Suppressor macrophage treated with lipopolysaccharide for 1 hour (primary cell): ENCODE measurements at places on chromosomes 4 and X.

- DNase-seq, result no peak
These were observed 830.9 kb downstream of the TECRL start for GRCh38 chr4:63578383-63578782.

DNA sequence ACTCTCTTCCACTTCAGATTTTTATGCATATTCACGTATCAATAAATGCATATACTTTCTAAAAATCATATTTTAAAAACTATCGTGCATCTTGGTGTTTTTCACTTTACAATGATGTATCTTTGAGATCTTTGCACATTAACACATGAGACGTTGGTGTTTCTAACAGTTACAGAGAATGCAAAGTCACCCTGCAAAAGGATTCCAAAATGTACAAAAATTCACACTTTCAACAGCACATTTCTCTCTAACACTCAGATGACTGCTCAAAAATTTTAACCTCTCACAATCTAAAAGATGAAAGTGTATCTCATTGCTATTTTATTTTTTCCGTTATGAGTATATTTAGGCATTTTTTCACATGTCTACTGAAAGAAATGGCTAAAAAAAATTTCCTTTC is 38.9 kb downstream of the ELOVL6 start:
- DNase-seq, result no peak

- DNase-seq, result no peak
These were observed 121.7 kb upstream of the HAND2 start for GRCh38 chr4:173651651-173652282.

GRCh38 chr4:25022766-25023165 is 8.0 kb downstream of the LGI2 start:
- peak; percentile 37 for DNase-seq

DNA sequence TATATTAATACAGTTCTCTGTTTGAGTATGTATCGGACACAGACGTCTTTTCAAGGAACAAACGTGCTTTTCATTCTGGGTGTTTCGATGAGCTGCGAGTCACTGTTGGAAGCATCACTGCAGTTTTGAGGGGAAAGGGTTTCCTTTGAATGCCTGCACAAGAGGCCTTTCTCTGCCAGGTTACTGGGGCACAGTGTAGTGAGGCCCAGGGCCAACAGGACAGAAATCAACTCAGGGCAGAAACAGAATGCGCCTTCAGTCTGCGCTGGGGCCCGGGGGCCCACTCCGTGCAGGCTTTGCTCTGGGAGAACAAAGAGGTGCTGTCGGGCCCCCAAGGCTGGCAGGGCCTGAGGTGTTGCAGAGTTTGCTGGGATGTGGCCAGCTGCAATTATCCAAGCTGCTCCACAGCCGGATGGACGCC is 2.3 kb upstream of the PPP2R3B start:
- DNase-seq, result no peak

DNA sequence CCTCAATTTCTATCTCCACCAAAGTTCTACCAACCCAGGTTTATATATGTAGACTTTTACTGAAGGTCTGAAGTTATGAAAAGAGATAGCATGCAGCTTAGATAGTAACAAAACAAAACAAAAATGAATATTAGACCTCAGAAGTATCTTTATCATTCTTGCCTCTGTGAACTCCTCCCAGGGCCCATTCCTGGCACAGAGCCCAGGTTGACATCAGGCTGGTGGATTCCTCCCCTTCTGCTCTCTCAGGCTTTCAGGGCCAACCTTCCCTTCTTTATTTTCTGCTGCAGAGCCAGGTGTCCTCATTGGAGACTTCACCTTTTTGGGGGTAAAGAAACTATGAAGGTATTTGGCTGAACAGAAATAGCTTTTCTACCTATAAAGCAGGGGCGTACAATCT is 112.8 kb upstream of the PITX2 start:
- no peak for DNase-seq

GRCh38 chr4:15771216-15772058 is 6.7 kb upstream of the CD38 start:
- peak; percentile 83 for DNase-seq

- peak; percentile 39 for DNase-seq
These were observed 6.5 kb downstream of the RPL39 start for GRCh38 chrX:119784747-119785446.

DNA sequence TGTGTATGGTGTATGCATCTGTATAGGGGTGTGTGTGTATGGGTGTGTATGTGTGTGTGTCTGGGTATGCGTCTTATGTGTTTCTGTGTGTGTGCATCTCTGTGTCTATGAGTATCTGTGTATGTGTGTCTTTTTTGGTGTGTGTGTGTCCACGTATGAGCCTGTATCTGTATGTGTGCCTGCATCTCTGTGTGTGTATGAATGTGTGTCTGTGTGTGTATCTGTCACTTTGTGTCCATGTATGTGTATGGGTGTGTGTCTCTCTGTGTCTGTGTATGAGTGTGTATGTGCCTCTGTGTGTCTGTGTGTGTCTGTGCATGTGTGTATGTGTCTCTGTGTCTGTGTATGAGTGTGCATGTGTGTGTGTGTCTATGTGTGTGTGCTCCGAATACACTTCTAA is 24.3 kb downstream of the FAM149A start:
- no peak for DNase-seq

DNA sequence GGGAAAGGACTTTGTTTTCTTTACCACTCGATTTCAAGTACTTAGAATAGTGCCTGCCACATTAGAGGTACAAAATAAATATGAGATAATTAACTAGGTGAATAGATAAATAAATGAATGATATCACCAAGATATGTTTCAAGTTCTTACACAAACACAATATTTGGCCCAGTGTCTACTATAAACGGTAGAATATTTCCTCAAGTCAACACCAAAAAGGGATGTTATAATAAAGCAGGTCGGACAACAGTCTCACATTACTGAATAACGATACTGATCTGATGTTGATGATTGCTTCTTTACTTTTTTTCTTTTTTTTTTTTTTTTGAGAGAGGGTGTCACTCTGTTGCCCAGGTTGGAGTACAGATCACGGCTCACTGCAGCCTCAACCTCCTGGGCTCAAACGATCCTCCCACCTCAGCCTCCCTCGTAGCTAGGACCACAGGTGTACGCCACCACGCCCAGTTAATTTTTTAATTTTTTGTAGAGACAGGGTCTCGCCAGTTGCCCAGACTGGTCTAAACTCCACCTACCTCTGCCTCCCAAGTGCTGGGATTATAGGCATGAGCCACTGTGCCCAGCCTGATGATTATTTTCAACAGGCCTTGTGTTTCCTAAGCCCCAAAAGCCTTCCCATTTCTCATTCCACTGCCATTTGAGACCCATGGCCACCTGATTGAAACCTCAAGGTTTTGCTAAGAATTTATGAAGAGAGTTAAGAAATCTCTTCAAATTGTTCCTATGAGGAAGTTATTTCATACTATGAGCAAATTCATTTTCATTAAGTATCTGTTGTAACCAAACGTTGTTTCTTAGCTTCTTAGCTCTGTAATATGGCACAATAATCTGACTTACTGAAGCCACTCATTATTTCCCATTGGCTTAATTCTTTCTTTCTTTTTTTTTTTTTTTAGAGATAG is 2.3 kb downstream of the MANBA start:
- peak; percentile 67 for DNase-seq

DNA sequence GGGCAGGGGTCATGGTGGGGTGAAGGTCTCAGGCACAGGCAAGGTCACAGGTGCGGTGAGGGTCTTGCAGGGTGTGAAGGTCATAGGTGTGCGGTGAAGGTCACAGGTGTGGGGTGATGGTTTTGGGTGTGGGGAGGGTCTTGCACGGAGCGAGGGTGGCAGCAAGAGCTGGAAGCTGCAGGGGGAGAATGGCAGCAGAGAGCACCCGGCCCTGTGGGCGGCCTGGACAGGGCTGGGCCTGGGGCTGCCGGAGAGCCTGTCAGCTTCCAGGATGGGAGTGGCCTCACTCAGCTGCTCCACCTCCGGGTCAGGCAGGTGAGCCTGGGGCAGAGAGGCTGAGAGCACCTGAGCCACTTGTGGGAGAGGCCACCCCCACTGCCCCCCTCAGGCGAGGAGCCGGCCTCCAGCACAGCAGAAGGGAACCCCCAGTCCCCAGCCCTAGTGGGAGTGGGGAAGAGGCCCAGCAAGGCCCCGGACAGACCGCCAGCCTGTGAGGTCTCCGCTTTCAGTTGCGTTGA is 1.5 kb downstream of the MSANTD1 start:
- DNase-seq, result no peak

GRCh38 chrX:110536816-110537215 is 178.2 kb downstream of the RTL9 start:
- DNase-seq, result peak; percentile 37

DNA sequence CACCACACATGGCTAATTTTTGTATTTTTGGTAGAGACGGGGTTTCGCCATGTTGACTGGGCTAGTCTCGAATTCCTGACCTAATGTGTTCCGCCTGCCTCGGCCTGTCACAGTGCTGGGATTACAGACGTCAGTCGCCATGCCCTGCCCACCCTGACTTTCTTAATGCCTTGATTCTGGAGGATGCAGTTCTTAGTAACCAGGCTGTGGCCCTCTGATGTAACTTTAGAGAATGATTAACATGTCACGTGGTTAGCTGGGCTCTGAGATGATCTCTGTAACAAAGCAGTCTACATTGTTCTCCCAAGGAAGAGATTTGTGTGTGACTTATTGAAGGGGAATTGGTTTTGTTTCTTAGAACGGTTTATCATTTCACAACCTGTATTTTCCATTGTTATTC is 30.6 kb downstream of the ANK2 start:
- no peak for DNase-seq

- no peak for DNase-seq
These were observed 503.6 kb downstream of the IL1RAPL1 start for GRCh38 chrX:29090811-29091210.

- no peak for DNase-seq
These were observed 1.2 kb downstream of the LETM1 start for GRCh38 chr4:1854752-1855151.

- peak; percentile 69 for DNase-seq
These were observed at the start of gene TSPAN6 for GRCh38 chrX:100636321-100636991. TSS of gene TSPAN6 (minus strand) at chrX:100636806. CDS start at chrX:100636694, 112 bp downstream.
